ENCODE measurements at places on chromosomes 4 and X.

- no peak for DNase-seq
Measured at GRCh38 chr4:190015538-190016368, 11.3 kb downstream of the FRG2 start.

- no peak for DNase-seq
Measured at GRCh38 chrX:103615781-103616371, 8.1 kb downstream of the TCEAL3 start.

DNA sequence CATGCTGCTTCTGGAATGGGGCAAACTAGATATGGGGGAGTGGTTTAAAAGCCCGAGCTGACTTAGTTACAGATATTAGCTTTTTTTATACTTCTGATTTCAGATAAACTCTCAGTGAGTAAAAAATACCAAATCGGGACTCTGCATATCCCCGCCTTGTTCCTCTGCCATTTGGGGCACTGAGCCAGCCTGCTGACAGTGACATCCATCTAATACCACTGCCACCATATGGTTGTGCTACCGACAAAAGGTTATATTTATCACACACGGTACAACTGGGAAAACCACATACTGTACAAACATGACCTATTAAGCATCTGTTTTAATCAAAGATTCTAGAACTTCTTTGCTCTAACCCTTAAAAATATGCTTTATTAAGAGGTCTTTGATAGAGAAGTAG lies 78.7 kb downstream of the GALNT7 start:
- no peak for DNase-seq

DNA sequence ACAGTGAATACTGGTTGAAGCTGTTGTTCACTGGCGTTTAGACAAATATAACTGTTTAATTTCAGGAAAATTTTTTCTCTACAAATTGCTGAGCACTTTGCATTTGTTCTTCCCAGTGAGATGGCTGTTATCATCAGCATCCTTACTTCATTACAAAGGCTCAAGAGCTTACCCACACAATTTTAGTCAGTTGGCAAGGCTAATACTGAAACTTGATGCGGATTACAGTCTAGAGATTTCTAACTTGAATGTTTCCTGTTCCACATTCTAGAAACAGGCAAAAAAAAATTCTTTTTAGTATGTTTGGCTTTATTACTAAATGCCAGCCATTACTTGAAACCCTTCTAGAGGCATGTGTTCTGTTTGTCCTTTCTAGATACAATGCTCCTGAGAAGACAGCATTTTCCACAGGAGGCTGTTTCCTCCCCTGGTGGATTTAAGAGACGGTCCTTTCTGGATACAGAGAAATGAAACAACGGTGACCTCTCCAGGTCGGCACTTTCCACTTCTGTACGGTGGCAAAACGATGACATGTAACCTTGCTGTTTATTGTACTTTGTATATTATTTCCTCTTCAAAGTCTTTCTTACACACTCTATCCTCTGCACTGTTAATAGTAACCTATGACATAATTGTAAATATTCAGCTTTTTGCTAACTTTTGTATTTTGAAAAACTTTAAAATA lies 80.9 kb downstream of the RFC1 start:
- DNase-seq = no peak

- no peak for DNase-seq
Measured at GRCh38 chr4:56410247-56411062, 23.2 kb upstream of the AASDH start.

All from central memory CD4-positive, alpha-beta T cell (primary cell).